Activated CD8-positive, alpha-beta T cell treated with anti-CD3 and anti-CD28 coated beads for 36 hours (primary cell): ENCODE measurements at places on chromosomes 4 and X.
A peak's percentile ranks its signal among the peaks of the same experiment; 100 is the strongest.

GRCh38 chrX:112947981-112948615 is 107.5 kb upstream of the AMOT start:
- no peak for DNase-seq

GRCh38 chr4:48954314-48954713 is 31.8 kb upstream of the CWH43 start:
- no peak for DNase-seq

GRCh38 chrX:7334253-7334935 is 186.4 kb upstream of the PUDP start:
- no peak for DNase-seq

- no peak for DNase-seq
Observed at GRCh38 chr4:24279469-24279868, 304.9 kb downstream of the DHX15 start.

DNA sequence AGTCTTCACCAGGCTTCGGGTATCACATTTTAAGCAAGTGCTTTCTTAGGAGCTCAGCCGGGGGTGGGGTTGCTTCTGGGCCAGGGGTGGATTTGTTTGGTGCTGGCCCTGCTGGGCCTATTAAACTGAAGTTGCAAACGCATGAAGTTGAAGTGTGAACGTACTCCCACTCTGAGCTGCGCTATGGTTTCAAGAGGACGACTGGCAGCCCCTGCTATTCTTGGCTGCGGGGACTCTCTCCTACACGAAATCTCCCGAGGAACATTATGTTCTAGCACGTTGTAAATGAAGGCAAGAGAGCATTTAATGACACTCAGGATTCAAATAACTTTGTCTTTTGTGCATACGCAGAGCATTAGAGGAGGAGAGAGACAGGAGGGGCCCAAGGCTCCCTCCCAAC is 401.3 kb upstream of the BOD1L1 start:
- no peak for DNase-seq

DNA sequence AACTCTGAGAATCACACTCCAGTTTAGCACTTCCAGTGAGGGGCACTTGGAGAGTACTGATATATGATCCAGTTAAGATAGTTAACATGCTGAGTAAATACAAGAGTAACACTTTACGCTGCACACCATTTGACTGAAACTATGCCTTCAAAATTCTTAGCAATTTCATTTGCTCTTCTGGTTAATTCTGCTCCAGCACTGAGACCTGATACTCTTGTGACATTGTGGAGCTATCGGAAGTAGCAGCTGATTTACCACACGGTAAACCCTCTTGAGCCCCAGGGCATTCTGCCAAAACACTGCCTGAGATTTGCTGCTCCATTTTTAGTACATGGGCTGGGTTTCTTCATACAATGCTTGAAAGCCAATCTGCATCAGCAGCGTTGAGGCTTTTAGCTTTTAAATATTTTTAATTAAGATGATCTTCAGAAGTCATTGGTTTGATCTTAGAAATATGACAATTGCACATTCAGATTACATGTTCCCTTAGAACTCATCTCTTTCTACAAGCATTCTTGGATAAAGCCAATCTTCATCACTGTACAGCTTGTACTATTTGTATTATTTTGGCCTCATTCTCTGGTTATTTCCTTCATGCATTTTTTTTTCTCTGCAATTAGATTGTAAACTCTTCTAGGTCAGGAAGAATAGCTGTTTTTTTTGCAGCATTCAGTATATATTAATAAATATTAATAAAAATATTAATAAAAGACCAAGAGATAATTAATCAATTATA is 67.8 kb upstream of the ETNPPL start:
- peak; percentile 36 for DNase-seq

- DNase-seq, result no peak
Observed at GRCh38 chr4:1399508-1400190, 6.6 kb downstream of the NKX1-1 start.

DNA sequence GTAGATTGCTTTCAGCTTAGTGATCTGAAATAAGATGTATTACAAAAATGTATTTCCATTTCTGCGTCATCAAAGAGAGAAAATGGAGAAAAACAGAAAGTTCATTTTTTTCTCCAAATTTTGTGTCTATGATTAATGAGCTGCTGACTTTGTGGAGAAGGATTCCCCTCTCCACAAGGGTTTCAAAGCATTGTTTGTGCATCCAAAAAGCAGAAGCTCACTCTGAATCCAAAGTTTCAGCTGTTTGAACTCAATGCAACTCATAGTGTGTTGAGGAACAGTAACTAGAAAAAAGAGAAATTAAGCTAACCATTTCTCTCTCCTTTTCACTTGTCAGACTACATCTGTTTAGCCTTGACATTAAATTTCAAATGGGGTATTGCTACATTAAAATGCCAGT is 62.9 kb upstream of the SLC7A11 start:
- no peak for DNase-seq

GRCh38 chrX:3379111-3379510 is 32.7 kb upstream of the MXRA5 start:
- DNase-seq, result no peak

- DNase-seq, result no peak
Observed at GRCh38 chr4:84878090-84878489, 88.4 kb downstream of the WDFY3 start.

DNA sequence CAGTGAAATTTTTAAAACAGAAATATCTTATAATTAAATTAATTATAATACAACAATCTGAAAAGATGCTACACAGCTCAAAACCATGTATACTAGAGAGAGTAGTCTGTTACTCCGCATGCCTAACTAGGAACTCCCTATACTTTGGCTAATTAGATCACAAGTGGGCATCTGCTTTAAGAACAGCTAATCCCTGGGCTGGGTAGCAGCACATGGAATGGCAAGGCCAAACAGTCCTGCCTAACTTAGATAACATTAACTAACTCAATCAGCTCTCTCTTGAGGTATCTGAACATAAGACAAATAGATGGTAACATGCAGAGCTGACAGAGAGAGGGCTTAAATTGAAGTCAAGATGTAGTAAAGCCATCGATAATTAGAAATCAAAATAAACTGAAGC is 9.9 kb downstream of the CHIC2 start:
- DNase-seq, result no peak

GRCh38 chr4:27016551-27016950 is 155.9 kb downstream of the STIM2 start:
- no peak for DNase-seq

DNA sequence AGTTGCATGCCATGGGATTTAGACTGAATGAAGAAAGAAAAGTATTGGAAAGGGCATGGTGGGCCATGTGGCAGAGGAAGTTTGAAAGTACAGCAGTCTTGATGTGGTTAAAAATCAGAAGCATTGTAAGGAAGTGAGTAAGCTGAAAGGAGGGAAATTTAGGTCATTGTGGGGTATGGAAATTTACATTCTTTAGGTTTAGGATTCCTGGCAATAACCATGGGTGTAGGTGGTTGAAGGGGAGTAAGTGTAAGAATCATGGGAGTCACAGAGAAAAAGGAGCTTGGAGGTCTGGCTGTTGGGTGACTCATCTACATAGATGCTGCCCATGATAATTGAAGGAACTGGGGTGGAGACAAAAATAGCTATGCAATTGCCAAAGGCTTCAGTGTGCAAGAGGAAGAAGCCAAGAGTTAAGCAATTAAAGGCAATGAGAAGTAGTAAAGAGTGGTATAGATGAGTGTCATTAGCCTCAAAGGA is 243.8 kb upstream of the LDB2 start:
- DNase-seq, result no peak

DNA sequence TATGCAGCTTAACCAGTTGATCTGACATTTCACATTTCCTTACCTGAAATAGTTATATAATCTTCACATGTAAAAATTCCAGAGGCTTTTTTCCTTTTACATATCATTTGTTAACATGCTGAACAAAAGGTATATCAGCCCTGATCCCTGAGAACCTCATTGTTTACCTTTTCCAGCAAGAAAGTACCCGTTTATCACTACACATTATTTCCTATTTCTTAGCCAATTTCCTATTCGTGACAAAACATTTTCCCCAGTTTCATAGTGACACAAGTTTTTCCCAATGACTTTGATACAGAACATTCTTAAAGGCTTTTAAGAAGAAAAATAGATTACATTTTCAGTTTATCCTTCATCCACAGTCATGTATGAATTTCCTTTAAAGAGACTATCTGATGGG is 86.6 kb upstream of the DKK2 start:
- DNase-seq, result no peak

GRCh38 chr4:37938208-37938607 is 22.0 kb upstream of the PTTG2 start:
- DNase-seq, result no peak

DNA sequence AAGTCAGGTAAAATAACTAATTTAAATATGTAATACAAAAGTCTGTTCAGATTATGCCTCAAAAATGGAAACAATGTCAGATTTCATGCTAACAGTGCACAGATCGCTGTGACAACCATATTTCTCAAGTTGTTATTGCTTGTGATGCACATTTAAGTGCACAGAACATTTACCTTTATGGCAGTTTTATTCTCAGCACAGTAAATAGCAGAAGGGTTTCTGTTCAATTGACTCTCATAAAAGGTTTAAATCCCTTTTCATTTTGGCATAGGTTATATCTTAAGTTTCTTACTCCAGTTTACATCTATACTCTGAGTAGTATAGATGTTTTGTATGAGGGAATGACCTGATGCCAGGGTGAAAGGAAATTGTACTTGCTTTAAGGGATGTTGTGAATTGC is 247.8 kb downstream of the FSTL5 start:
- DNase-seq, result no peak

GRCh38 chrX:21989384-21989783 is 42.7 kb upstream of the PHEX start:
- peak; percentile 81 for DNase-seq

DNA sequence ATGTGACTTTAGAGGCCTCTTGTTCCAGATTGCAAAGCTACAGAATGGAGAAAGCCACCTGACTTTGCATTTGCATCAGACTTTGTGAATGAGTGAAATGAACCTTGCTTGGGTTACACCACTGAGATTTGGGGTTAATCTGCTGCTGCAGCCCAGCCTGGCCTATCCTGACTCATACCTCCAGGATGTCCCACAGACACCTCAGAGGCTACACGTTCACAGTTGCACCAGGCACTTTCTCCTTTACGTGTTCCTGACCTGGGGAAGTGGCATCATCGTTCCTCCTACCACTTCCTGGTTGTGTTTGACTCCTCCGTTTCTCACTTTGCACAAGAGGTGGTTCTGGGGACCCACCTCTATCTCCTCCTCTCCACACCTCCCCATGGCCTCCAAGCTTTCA is 9.2 kb upstream of the SORCS2 start:
- DNase-seq, result peak; percentile 65

DNA sequence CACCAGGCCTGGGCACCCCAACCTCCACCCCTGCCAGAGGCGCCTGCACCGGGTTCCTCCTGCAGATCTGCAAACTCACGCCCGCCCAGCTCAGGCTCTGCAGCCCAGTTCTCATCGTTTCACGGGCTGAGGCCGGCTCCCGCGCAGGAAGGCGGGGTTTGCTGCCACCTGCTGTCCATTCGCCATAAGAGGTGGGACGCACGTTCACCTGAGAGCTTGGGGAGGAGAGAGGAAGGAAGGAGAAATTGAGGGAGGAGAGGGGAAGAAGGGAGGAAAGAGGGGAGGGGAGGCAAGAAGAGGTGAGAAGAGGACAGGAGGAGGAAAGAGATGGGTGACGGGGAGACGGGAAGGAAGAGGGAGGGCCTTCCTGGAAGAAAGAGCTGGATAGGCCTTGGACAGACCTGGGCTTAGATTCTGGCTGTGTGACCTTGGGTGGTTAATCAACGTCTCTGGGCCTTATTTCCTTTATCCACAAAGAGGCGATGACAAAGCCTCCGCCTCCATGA is 114.5 kb downstream of the ADRA2C start:
- DNase-seq, result peak; percentile 82

GRCh38 chrX:19956923-19957322 is 33.9 kb downstream of the BCLAF3 start:
- no peak for DNase-seq

DNA sequence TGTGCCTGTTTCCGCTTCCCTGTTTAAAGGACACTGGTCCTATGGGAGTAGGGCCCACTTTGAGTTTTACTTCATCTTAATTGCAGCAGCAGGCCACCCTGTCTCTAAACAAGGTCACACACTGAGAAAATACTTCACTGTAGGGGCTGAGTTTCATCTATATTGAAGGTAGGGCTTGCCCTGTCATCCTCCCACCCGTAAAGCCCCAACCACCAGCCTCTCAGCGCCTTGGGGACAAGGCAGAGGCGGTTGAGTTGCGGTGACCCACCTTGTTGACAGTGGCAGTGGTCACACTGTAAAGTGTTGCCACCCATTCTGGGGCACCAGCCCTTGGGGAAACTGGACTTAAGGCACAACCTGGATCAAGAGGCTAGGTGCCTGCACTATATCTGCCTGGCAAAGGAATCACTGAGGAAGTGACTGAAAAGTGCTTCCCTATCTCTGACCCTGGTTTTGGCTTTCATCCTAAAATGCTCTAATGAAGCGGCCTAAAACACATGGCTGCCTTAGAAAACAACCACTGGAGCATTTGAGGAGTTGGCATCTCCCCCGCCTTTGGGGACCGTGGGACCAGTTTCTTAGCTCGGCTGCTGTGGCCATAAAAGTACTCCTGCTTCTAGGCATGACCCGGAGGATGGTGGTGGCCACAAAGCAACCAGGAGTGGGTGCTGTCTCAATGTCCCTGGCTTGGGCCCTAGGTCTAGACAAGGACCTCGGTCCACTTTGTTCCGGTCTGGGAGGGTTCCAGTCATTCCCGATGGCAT is 7.8 kb upstream of the WDR1 start:
- peak; percentile 35 for DNase-seq

- no peak for DNase-seq
Observed at GRCh38 chrX:80489166-80489565, 68.9 kb downstream of the TENT5D start.

DNA sequence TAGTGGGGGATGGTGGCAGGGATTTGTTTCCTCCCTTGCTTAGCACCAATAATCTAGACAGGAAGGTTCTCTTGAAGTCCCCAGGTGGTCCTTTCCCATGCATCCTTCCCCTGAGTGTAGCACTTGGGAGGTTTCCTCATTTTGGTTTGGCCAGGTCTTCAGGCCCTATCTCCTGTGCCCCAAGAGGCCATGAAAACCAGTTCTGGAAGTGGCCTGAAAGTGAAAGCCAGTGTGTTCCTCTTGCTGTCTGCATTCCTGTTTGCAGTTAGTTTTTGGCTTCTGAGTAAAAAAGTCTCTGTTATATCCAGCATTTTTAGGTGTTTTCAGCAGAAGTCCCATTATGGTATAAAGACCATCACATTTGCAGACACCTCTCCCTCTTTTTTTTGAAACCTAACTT is 59.5 kb downstream of the MTM1 start:
- DNase-seq, result no peak

- DNase-seq, result peak; percentile 21
Observed at GRCh38 chr4:148054275-148054674, 322.4 kb downstream of the ARHGAP10 start.

DNA sequence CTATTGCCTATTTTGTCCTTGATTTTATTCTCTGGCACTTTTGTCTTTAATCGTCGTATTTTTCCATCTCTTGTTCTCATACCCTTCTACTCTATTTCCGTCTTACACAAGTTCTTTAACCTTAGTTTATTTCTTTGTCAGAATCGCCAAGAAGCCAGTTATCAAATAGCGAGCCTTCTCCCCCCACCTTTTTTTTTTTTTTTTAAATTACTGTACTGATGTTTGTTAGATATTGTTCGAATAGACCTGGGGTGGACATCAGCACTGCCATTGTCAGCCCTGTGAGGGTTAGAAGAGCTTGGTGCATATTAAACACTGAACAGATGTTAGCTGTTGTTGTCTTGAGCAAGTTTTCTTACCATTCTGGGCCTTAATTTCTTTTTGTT is 1.2 kb downstream of the SPCS3 start:
- DNase-seq, result no peak
